ENCODE measurements at places on chromosomes 5 and 9.
A peak's percentile ranks its signal among the peaks of the same experiment; 100 is the strongest.

DNA sequence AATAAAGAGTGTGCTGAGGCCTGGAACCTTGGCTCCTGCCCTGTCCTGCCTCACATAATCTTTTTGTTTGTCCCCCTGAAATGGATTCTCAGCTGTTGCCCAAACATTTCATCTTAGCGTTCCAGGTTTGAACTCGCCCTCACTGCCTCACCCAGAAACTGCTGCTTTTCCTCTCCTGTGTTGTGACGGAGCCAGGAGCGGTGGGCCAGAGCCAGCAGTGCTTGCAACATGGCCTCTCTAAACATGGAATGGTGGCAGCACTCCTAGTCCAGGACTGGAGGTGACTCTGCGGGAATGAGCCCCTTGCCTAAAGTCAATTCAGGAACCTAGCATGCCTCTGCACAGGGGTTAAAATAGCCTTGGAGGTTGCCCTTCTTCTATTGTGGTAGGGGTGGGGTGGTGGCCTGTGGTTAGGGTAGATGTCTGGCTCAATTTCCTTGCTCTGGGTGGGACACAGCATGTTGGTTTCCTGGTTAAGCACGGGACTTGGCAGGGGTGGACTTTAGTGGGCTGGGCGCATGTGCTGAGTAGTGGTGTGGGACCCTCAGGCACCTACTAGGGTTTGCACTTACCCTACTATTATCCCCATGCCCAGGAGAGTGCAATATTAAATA, 101.6 kb downstream of the SLC25A46 start:
- DNase-seq = no peak

- DNase-seq = no peak
Measured at GRCh38 chr9:123437201-123437600, 81.2 kb downstream of the CRB2 start.

- DNase-seq = no peak
Measured at GRCh38 chr5:44729536-44729935, 79.2 kb upstream of the MRPS30 start.

GRCh38 chr5:52255308-52255707, 532.4 kb upstream of the ITGA1 start:
- no peak for DNase-seq

DNA sequence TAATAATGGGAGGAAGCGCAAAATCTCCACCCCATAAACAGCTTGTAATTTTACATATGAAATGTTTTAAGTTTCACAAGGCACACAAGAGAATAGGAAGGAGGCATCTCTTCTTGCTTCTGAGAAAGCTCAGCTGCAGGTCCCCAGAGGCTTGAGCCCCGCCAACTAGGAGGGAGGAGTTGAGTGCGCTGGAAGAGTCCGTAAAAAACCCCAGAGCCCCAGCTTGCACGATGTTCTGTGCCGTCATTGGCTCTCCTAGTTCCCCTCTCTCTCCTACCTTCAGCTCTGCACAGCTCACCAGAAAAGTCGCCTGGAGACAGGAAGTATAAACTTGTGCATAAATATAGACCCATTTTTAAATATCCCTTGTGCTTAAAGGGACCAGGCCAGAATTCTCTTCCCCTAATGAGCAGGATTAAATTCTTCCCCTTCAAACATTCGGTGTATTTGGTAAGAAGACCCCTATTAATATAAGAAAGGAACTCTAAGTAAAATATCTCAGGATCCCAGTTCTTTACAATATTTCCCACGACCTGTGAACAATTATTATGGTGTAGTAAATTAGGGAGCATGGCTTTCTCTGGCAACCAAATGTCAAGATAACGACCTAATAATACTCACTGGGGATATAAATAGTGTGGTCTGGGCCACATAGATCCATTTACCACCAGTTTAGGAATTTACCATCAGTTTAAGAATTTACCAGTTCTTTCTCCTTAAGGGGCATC, 13.7 kb downstream of the GLRX start:
- no peak for DNase-seq

GRCh38 chr9:125750627-125751011, 3.4 kb downstream of the PBX3 start:
- DNase-seq = no peak

DNA sequence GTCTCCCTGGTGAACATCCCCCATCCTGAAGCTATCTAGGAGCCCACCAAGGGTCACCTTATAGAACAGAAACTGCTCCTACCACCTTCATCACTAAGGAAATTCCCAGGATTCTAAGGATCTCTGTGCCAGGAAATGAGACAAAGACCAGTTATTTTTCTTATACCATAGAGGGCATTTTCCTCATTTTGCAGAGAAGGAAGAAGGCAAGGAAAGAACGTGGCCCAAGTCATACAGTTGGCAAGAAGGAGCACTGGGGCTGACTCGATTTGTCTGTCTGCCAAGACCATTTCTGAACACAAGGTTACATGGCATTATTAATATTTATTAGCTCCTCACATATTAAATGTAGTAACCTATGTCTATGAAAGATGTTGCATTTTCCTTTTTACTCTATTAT, 49.6 kb upstream of the TNFSF15 start:
- DNase-seq = no peak

DNA sequence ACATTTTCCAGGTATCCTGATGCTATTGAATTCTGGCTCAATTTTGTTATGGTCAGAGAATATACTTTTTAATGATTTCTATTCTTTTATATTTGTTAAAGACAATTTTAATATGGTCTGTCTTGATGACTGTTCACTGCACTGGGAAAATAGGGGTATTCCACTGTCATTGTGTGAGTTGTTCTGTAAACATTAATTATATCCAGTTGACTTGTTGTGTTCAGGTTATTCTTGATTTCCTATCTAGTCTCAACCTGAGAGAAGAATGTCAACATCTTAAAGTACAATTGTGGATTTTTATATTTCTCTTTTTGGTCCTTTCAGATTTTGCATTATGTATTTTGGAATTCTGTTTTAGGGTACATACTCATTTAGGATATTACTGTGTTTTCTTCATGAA, 59.9 kb upstream of the EXOC3 start:
- DNase-seq = no peak

DNA sequence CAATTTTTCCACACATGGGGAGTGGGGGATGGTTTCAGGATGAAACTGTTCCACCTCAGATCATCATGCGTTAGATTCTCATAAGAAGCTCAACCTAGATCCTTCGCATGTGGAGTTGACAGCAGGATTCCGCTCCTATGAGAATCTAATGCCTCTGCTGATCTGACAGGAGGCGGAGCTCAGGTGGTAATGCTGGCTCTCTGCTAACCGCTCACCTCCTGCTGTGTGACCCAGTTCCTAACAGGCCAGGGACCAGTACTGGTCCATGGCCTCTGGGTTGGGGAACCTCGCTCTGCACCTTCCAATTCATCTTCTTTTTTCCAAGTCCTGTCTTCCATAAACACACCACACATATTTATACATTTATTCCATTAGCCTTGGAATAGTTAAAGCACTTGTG, 33.0 kb downstream of the POU5F2 start:
- DNase-seq = no peak

DNA sequence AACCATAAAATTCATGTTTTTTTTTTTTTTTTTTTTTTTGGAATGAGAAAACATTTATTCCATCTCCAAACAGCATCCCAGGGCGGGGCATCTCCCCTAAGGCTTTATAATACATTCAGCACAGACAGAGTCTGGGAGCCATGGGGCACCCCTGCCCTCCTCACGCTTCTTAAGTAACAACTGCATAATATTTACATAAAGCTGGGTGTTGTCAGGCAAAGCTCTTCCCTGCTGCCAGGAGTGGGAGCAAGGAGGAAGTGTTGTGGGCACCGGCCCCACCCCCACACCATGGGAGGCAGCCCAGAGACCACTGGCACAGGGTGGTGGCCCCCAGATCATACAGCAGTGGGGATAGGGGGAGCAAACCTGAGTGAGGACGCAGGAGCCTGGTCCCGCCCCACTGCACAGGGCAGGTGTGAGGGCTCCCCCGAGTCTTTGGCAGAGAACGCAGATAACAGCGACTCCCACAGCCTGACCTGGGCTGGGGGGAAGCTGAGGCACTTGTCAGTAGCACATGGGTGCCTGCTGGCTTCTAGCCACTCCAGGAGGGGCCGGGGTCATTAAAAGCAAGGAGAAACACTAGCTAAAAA, 86.1 kb upstream of the CEP78 start:
- DNase-seq = no peak

- DNase-seq = no peak
Measured at GRCh38 chr9:133569891-133570690, 35.6 kb downstream of the ADAMTSL2 start.

DNA sequence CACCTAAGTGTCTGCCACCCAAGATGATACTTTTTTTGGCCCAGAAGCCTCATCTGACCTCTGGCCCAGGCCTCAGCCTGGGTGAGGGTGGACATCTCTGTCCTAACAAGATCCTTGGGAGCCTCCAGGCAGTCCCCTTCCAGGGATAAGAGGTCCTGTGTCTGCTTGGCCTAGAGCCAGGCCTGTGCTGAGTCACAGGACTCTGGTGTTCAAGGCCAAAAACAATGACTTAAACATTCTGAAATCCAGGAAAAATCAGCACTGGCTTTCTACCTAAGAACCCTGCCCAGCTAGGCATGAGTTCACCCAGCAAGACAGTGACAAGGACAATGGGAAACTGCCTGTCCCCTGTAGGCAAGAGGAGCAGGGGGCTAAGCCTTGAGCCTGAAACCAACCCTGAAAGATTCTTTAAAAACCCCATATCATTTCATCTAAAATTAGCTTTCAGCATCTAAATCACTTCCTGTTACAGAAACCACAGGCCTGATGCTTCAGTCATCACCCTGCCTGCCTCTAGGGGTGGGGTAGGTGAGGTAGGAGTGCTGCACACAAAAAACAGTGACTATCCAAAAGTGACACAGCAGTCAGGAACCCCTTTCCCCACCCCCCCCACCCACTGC, 29.9 kb downstream of the CSF2 start:
- DNase-seq = peak; percentile 92

DNA sequence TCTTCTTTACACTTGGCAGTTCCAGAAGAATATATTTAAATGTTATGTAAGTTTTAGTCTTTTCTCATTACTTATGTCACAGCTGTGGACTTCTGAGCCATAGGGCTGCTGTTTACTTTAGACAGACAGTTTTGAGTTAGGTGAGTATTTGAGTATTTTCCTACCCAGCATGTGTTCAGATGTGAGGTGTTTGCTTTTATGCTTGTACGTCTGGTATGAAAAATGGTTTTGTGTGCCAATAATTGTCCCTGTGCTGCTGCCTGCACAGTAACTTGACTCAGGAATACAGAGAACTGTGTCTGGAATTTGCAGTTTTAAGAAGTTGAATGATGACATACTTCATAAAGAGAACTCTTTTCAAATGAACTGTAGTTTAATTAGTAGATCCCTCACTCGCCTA, 20.8 kb downstream of the MEGF10 start:
- DNase-seq = no peak

GRCh38 chr9:31390403-31391025, 993.9 kb upstream of the ACO1 start:
- DNase-seq = no peak

DNA sequence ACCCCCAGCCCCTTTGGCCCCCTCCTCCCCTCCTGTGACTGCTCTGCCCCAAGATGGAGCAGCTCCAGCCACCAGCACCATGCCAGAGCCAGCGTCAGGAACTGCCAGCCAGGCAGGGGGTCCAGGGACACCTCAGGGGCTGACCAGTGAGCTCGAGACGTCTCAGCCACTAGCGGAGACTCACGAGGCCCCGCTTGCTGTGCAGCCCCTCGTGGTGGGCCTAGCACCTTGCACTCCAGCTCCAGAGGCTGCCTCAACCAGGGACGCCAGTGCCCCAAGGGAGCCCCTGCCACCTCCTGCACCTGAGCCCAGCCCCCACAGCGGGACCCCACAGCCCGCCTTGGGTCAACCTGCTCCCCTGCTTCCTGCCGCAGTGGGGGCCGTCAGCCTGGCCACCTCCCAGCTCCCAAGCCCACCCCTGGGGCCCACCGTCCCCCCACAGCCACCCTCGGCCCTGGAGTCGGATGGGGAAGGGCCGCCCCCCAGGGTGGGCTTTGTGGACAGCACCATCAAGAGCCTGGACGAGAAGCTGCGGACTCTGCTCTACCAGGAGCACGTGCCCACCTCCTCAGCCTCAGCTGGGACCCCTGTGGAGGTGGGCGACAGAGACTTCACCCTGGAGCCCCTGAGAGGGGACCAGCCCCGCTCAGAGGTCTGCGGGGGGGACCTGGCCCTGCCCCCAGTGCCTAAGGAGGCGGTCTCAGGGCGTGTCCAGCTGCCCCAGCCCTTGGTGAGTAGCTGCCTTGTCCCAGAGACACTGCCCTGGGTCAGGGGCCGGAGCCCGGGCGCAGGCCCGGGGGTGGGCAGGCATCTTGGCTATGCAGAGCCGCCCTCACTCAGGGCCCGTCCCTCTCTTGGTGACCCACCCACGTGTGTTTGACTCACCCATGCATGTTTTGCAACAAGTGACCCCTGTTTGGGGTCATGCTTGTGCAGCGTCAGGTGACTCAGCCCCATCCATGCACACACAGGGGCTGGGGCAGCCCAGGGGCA, 105.2 kb downstream of the WNK2 start:
- DNase-seq = no peak

GRCh38 chr9:133888048-133888808, 103.9 kb downstream of the VAV2 start:
- no peak for DNase-seq

DNA sequence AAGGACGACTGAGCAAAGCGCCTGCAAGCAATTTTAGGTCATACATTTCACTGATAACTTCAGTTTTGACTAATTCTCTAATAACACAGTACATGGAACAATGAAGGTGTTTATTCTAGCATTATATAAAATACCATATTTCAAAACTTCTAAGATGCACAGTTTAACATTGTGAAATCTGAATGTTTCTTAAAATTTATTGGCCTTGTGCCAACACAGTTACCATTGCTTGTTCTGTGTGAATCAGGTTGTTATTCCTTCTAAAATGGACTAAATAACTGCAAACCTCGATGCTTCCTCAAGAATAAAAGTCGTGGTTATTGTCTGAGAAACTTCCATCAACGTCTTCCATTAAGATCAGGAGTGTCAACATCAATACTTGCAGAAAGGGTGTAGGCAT, 8.0 kb downstream of the MCC start:
- DNase-seq = no peak

GRCh38 chr5:178940569-178941360, at the start of gene ZNF454:
TSS of gene ZNF454 (plus strand) at chr5:178941198. CDS start at chr5:178942792, 1,594 bp downstream.
- DNase-seq = no peak

- no peak for DNase-seq
Measured at GRCh38 chr5:92659246-92659645, 921.8 kb downstream of the NR2F1-AS1 start.

- DNase-seq = no peak
Measured at GRCh38 chr5:173282916-173283315, 45.3 kb downstream of the STC2 start.

Data from RCC 7860 (cell line).